ENCODE measurements at places on chromosomes 6 and 20.

GRCh38 chr20:60055740-60056139, 97.5 kb downstream of the CDH26 start:
- H3K27me3 ChIP-seq, result no peaks in the 10 kb centered on the region
- H3K4me1 ChIP-seq, result no peaks in the 10 kb centered on the region

DNA sequence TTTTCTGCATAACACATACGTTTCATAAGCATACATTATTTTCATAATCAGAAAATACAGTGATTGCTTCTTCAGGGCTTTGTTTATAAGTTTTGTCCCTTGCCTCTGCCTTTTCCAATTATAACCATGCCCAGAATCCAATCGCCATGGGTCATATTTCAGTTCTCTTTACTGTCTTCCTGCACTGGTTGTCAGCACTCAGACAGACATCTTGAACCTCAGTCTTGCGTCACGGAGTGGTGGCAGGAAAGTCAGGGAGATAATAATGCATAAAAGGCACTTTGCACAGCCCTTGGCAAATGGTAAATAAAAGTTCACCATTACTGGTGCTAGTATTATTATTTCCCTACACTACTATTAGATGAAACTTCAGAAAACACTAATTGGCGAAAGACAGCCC, 7.2 kb downstream of the KIF16B start:
- H3K27ac ChIP-seq, result no peak overlapping the region
- no peaks in the 10 kb centered on the region for H3K27me3 ChIP-seq
- no peaks in the 10 kb centered on the region for H3K4me1 ChIP-seq
- no peak for DNase-seq
- no peak overlapping the region for H3K4me3 ChIP-seq

DNA sequence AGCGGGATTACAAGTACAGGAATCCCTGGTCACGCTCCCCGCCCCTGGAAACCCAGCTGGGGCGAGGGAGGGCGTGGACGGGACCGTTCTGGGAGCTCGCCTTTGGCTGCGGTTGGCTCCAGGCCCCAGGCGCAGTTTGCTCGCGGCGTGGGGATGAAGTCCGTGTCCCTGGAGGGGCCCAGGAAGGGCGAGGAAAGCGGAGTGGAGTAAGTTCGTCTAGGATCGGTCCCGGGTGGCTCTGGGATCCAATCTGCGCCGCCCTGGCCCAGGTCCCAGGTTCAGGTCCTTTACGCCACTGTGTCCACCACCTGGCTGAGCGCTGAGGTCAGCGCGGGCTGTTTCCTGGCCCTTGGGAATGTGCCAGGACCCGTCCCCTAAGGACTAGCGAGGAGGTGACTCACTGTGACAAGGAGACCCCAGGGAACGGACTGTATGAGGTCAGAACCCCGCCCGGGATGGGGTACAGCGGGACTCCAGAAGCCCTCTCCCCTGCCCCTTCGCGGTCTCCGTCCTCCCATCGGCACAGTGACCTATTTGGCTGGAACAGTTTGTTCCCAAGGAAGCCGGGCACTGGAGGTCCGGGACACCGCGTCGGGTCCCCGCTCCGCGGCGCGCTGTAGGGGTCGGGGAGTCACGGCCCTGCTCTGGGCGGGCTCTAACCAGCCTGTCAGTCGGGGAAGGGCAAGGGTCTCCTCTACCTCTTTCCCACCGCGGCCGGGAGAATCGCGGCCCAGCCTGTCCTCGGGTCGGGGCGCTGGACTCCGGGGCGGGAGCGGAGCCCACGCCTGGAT, 724 bp downstream of the CDKN1A start:
- H3K27ac ChIP-seq, result peak overlapping the region; percentile 95
- H3K4me3 ChIP-seq, result peak overlapping the region; percentile 46
- no peaks in the 10 kb centered on the region for H3K27me3 ChIP-seq
- peak; percentile 82 for DNase-seq

- H3K27me3 ChIP-seq, result no peaks in the 10 kb centered on the region
- no peaks in the 10 kb centered on the region for H3K4me1 ChIP-seq
- no peak overlapping the region for H3K27ac ChIP-seq
Observed at GRCh38 chr6:108896111-108896661, 48.0 kb downstream of the ARMC2 start.

DNA sequence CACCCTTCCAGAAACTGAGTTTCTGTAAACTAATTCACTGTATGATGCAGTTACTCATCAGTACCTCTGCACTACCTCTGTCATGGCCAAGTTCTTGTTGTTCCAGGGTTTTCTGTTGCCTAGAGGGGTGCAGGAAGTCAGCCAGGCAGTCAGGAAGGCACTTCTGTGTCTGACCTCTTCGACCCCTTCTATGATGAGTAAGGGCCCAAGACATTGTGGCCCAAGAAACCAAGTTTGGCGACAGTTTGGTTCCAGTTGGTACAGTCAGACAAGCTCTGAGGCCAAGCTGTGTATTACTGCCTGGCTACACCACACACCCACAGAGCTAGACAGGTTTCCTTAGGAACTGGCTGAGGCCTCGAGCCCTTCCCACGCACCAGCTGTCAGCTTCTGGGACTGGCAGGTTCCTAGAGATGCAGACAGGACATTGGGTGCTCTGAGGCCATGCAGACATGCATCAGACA, 41.2 kb downstream of the TRAF3IP2 start:
- H3K27me3 ChIP-seq, result no peaks in the 10 kb centered on the region
- H3K4me1 ChIP-seq, result peaks cover 10% of the 10 kb centered on the region
- H3K36me3 ChIP-seq, result no peaks in the 10 kb centered on the region

GRCh38 chr20:47055699-47056369, 161.2 kb downstream of the EYA2 start:
- no peak for DNase-seq
- H3K4me1 ChIP-seq, result no peaks in the 10 kb centered on the region
- no peaks in the 10 kb centered on the region for H3K36me3 ChIP-seq
- no peak overlapping the region for H3K4me3 ChIP-seq
- H3K27ac ChIP-seq, result no peak overlapping the region
- no peaks in the 10 kb centered on the region for H3K27me3 ChIP-seq

- H3K4me1 ChIP-seq, result no peaks in the 10 kb centered on the region
- H3K36me3 ChIP-seq, result no peaks in the 10 kb centered on the region
- DNase-seq, result no peak
- H3K27me3 ChIP-seq, result no peaks in the 10 kb centered on the region
- H3K4me3 ChIP-seq, result no peak overlapping the region
- H3K27ac ChIP-seq, result no peak overlapping the region
Observed at GRCh38 chr20:4025679-4026078, 10.3 kb upstream of the RNF24 start.

- no peak overlapping the region for H3K4me3 ChIP-seq
- no peak overlapping the region for H3K27ac ChIP-seq
- DNase-seq, result no peak
Observed at GRCh38 chr6:53862662-53863462, 68.1 kb downstream of the LRRC1 start.

DNA sequence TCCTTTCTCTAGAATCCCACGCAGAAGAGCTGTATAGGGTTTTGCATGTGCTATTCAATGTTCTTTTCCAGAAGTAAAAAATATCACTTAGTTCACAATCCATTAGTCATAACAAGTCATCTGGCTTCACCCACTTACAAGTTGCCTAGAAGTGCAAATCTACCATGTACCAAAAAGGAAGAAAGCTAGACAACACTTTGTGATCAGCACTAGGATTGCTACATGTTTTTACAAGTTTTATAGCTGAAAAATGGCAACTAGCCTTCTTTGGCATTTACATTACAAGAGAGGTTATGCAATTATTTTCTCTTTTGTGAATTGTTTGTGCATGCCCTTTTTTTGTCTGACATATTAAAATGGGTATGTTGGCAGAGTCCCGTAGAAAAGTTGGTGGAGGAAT, 85.6 kb upstream of the PTPRK start:
- no peaks in the 10 kb centered on the region for H3K4me1 ChIP-seq
- no peaks in the 10 kb centered on the region for H3K36me3 ChIP-seq
- no peaks in the 10 kb centered on the region for H3K27me3 ChIP-seq
- H3K27ac ChIP-seq, result no peak overlapping the region

- H3K27ac ChIP-seq, result no peak overlapping the region
- no peak for DNase-seq
- H3K4me3 ChIP-seq, result no peak overlapping the region
- no peaks in the 10 kb centered on the region for H3K27me3 ChIP-seq
- H3K4me1 ChIP-seq, result no peaks in the 10 kb centered on the region
Observed at GRCh38 chr20:16539280-16540021, 33.8 kb downstream of the KIF16B start.

- DNase-seq, result no peak
- no peaks in the 10 kb centered on the region for H3K27me3 ChIP-seq
- H3K4me3 ChIP-seq, result no peak overlapping the region
- no peaks in the 10 kb centered on the region for H3K36me3 ChIP-seq
- no peak overlapping the region for H3K27ac ChIP-seq
Observed at GRCh38 chr6:110475066-110475653, 1.3 kb downstream of the SLC22A16 start.

DNA sequence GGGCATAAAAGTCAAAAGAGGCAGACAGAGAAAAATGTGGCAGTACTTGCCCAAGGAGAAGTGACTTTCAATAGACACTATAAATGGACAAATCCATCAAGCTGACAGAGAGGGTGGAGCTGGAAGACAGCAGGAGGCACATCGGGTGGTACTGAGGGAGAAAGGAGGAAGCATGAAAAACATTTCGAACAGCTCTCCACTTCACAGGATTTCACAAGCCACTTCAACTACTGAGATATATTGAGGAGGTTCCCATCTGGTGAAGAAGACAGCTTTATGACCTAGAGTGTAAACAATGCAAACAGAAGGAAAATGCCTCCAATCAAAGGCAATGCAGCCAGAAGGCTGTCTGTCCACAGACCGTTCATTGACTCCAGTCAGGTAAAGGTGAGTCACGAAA, 259.4 kb upstream of the ECI2 start:
- H3K4me1 ChIP-seq, result no peaks in the 10 kb centered on the region
- H3K36me3 ChIP-seq, result no peaks in the 10 kb centered on the region
- no peak overlapping the region for H3K4me3 ChIP-seq
- H3K27ac ChIP-seq, result no peak overlapping the region
- no peaks in the 10 kb centered on the region for H3K27me3 ChIP-seq

GRCh38 chr6:29924287-29924686, 18.0 kb upstream of the HLA-A start:
- H3K27ac ChIP-seq, result no peak overlapping the region
- no peak for DNase-seq
- peaks cover 4% of the 10 kb centered on the region for H3K4me1 ChIP-seq
- no peak overlapping the region for H3K4me3 ChIP-seq

GRCh38 chr6:129516787-129517186, 193.2 kb downstream of the ARHGAP18 start:
- no peaks in the 10 kb centered on the region for H3K4me1 ChIP-seq
- no peak overlapping the region for H3K4me3 ChIP-seq
- H3K27ac ChIP-seq, result no peak overlapping the region
- H3K36me3 ChIP-seq, result no peaks in the 10 kb centered on the region
- no peaks in the 10 kb centered on the region for H3K27me3 ChIP-seq

DNA sequence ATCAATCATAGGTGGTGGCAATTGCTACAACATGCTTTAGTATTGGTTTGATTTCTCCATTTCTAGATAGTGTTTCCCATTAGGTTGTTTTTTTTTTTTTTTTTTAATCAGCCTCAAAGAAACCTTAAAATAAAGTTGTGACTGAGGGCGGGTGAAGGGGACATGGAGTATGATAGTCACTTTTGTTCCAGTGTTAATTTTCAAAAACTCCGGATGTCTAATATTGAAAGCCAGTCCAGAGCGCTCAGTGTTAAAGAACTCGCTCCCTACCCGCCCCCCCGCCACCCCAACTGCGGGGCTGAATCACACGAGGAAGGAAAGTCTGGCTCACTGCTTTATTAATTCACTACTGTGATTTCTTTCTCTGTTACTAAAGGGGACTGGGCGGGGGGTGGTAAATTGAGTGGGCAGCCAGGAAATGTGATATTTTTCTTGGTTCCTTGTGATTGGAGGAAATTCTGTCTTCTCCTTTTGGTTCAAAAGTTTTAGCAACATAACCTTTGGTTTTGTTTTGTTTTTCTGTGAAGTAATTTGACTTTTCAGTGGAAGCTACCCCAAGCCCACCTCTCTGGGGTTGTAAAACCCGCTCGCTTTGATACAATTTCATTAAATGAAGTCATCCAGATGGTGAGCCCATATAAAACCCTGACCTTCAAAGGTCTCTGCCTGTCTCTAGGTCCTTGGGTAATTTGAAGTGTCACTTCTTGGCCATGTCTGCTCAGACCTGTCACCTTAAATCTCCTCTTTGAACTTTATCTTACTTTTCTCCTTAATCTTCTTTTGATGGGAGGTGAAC, 38.0 kb downstream of the TNFAIP3 start:
- H3K4me1 ChIP-seq, result peaks cover 11% of the 10 kb centered on the region
- no peaks in the 10 kb centered on the region for H3K27me3 ChIP-seq
- H3K4me3 ChIP-seq, result no peak overlapping the region
- H3K36me3 ChIP-seq, result no peaks in the 10 kb centered on the region
- DNase-seq, result no peak

DNA sequence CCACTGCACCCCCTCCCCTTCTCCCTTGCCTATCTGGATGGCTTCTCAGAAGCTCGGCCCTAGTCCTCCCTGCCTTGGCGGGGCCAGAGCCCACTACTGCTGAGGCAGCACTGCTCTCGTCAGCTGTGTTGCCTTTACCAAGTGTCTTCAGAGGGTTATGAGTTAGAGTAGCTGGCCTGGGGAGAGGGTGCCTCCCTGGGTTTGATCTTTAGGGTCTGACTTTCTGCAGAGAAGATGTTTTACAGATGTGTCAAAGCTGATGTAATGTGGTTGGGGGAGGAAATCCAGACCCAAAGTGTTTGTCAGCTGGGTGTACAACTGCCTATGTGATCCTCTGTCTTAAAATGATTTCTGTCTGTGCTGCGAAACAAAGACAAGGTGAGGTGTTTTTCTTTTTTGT, 30.4 kb upstream of the PI16 start:
- no peak for DNase-seq
- H3K4me3 ChIP-seq, result no peak overlapping the region
- peaks cover 11% of the 10 kb centered on the region for H3K4me1 ChIP-seq
- H3K27me3 ChIP-seq, result no peaks in the 10 kb centered on the region
- H3K27ac ChIP-seq, result no peak overlapping the region
- H3K36me3 ChIP-seq, result peaks cover 6% of the 10 kb centered on the region

DNA sequence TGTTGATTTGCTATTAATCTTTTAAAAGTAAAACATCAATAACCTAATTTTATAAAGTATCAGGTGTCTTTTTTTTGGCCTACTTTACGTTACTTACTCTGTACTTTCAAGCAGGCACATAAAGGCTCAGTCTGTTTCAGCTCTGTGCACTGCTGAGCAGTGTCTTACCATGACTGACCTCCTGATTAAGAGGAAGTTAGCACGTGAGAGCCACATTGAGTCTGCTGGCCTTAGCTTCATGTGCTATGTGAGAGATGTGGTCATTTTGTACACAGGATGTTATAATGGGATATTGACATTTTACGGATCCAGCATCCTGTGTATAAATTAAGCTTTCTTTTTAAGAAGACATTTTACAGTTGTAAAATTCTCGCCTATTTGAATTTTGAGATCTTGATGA, 31.9 kb downstream of the ARID1B start:
- peaks cover 12% of the 10 kb centered on the region for H3K4me1 ChIP-seq
- H3K4me3 ChIP-seq, result no peak overlapping the region
- no peak overlapping the region for H3K27ac ChIP-seq
- no peaks in the 10 kb centered on the region for H3K27me3 ChIP-seq
- DNase-seq, result no peak
- H3K36me3 ChIP-seq, result no peaks in the 10 kb centered on the region
